Body of pancreas (tissue), 4 donors: ENCODE measurements at places on chromosomes 11 and 22. TPM values are rescaled to one million over a fixed set of nuclear protein-coding genes. Genes with fewer than 3 reads are reported as not detected.

- H3K4me3 ChIP-seq, result peak overlapping the region; percentile 34
- peaks cover 50% of the 10 kb centered on the region for H3K4me1 ChIP-seq
- peak overlapping the region; percentile 99 for H3K27ac ChIP-seq
- H3K27me3 ChIP-seq, result no peaks in the 10 kb centered on the region
- no peaks in the 10 kb centered on the region for H3K36me3 ChIP-seq
These were observed 886 bp downstream of the PITPNM1 start for GRCh38 chr11:67504005-67504949.

GRCh38 chr22:46171940-46172339 lies 21.6 kb downstream of the PPARA start:
- H3K27me3 ChIP-seq, result no peaks in the 10 kb centered on the region
- H3K4me1 ChIP-seq, result peaks cover 33% of the 10 kb centered on the region
- DNase-seq, result no peak
- H3K4me3 ChIP-seq, result no peak overlapping the region

OR52E5 gene
- not detected for total RNA-seq

- H3K27me3 ChIP-seq, result peaks cover 20% of the 10 kb centered on the region
- H3K27ac ChIP-seq, result no peak overlapping the region
- DNase-seq, result no peak
- H3K36me3 ChIP-seq, result no peaks in the 10 kb centered on the region
- H3K4me3 ChIP-seq, result no peak overlapping the region
- H3K4me1 ChIP-seq, result peaks cover 7% of the 10 kb centered on the region
These were observed 2.1 kb downstream of the SYN3 start for GRCh38 chr22:33056108-33056507.
